Activated T-cell treated with anti-CD3 and anti-CD28 coated beads, Interleukin-2, amount 50 U/mL, for 24 hours (primary cell): ENCODE measurements at places on chromosomes 5 and 9.

DNA sequence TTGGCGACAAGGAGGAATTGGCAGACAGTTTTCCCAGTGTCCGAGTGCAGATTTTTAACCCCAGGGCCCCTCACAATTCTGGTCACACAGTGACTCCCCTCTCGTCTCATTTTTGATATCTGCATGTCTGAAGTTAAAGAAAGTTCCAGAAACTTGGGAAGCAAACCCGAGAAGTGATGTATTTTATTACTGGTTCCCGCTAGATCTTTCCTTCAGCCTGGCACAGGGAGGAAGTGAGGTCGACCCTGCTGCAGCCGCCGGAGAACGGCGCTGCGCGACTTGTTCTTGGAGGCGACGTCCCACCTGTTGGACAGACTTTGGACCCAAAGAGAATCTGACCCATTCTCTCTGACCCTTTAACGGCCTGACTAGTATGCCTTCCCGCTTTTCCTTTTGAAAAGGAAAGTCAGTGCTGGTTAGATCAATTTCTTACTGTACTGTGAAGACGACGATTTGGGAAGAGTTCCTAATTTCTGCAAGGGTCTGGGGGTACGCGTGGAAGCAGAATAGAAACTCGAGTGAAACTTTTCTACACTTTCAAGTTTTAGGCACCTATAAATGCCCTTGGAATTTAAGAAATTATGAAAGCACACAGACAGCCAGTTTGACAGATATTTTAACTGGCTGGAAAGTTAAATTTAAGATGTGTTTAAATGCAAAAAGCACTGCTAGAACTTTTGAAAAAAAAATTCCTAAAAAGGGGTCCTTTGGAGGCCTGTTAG is 744 bp downstream of the OTULIN start:
- DNase-seq = peak; percentile 47

- DNase-seq = no peak
These were observed 207.6 kb upstream of the CDKN2B start for GRCh38 chr9:22216730-22217172.

- no peak for DNase-seq
These were observed 71.9 kb downstream of the GDNF start for GRCh38 chr5:37767961-37768360.

GRCh38 chr5:90408571-90409317 is 812 bp downstream of the CETN3 start:
- no peak for DNase-seq

- no peak for DNase-seq
These were observed 479.7 kb downstream of the CETN3 start for GRCh38 chr5:89929834-89930233.
